ENCODE measurements at places on chromosomes 5 and 9.
A peak's percentile ranks its signal among the peaks of the same experiment; 100 is the strongest.

DNA sequence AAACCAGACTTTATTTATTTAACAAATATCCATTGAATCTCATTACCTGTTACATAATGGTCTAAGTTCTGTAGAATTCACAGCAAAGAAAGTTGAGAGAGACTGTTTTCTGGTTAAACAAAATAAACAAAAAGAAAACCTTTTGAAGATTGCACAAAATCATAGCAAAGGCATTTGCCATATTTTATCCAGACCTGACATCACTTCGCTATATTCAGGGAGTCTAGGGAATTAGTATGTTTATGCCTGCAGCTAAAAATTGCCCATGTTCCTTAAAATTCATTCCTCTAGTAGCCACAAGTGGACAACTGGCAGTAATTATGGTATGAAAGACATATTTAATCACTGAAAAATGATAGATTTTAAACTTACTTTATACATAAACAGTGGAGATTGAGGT is 577.0 kb upstream of the DAB2 start:
- H3K4me1 ChIP-seq = no peaks in the 10 kb centered on the region
- H3K36me3 ChIP-seq = no peaks in the 10 kb centered on the region
- H3K4me3 ChIP-seq = no peak overlapping the region

GRCh38 chr5:174755106-174755505 is 30.7 kb downstream of the MSX2 start:
- DNase-seq = no peak
- peaks cover 17% of the 10 kb centered on the region for H3K27me3 ChIP-seq
- no peak overlapping the region for H3K4me3 ChIP-seq
- no peaks in the 10 kb centered on the region for H3K36me3 ChIP-seq
- peaks cover 12% of the 10 kb centered on the region for H3K4me1 ChIP-seq

DNA sequence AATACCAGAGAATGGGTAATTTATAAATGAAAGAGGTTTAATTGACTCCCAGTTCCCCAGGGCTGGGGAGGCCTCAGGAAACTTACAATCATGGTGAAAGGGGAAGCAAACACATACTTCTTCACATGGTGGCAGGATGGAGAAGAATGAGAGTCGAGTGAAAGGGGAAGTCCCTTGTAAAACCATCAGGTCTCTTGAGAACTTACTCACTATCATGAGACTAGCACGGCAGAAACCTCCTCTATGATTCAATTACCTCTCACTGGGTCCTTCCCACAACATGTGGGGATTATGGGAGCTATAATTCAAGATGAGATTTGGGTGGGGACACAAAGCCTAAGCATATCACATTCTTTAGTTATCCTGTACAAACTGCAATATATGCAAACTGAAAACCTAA is 609.4 kb downstream of the MTRR start:
- no peak overlapping the region for H3K4me3 ChIP-seq
- DNase-seq = no peak
- H3K36me3 ChIP-seq = no peaks in the 10 kb centered on the region
- no peaks in the 10 kb centered on the region for H3K4me1 ChIP-seq
- no peaks in the 10 kb centered on the region for H3K27me3 ChIP-seq

- peaks cover 11% of the 10 kb centered on the region for H3K4me1 ChIP-seq
- no peak overlapping the region for H3K4me3 ChIP-seq
- peaks cover 10% of the 10 kb centered on the region for H3K27me3 ChIP-seq
- H3K27ac ChIP-seq = no peak overlapping the region
- DNase-seq = no peak
- no peaks in the 10 kb centered on the region for H3K36me3 ChIP-seq
These were observed 136.7 kb upstream of the MOCS2 start for GRCh38 chr5:53246042-53246836.

DNA sequence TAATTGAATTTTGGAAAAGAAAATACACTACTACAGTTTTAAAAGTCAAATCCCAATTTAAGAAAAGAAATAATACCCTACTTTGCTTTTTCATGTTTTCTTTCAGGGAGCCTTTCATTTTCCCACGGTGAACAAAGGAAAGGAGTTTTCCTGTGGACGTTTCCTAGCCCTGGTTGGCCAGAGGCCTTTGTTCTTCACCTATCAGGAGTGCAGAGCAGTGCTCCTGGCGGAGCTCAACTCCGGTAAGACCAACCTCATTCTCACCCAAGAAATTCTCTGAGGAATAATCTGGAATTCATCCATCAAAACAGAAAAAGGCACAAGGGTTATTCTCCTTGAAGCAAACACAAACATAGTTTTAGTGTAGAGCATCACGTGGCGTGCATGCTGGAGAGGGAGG is 248.9 kb downstream of the ADGRV1 start:
- H3K27me3 ChIP-seq = no peaks in the 10 kb centered on the region
- no peak overlapping the region for H3K4me3 ChIP-seq
- peak overlapping the region; percentile 92 for H3K27ac ChIP-seq
- H3K36me3 ChIP-seq = peaks cover 39% of the 10 kb centered on the region
- no peaks in the 10 kb centered on the region for H3K4me1 ChIP-seq

DNA sequence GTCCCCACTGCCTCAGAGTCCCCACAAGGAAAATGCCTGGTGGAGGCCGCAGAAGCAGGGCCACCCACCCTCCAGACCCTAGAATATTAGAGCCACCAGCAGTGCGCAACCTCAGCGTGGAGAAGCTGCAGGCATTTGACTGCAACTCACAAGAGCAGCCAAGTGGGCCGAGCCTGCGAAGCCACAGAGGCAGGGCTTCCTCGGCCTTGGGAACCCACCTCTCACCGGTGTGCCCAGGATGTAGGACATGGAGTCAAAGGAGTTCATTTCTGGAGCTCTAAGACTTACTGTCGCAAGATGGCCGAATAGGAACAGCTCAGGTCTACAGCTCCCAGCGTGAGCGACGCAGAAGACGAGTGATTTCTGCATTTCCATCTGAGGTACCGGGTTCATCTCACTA is 397.9 kb upstream of the PIK3R1 start:
- peaks cover 3% of the 10 kb centered on the region for H3K27me3 ChIP-seq
- no peak for DNase-seq
- H3K27ac ChIP-seq = no peak overlapping the region
- H3K4me3 ChIP-seq = peak overlapping the region; percentile 72

- no peak overlapping the region for H3K27ac ChIP-seq
- peaks cover 5% of the 10 kb centered on the region for H3K4me1 ChIP-seq
- H3K36me3 ChIP-seq = no peaks in the 10 kb centered on the region
- DNase-seq = no peak
These were observed 5.8 kb downstream of the FOXE1 start for GRCh38 chr9:97858826-97859225.

DNA sequence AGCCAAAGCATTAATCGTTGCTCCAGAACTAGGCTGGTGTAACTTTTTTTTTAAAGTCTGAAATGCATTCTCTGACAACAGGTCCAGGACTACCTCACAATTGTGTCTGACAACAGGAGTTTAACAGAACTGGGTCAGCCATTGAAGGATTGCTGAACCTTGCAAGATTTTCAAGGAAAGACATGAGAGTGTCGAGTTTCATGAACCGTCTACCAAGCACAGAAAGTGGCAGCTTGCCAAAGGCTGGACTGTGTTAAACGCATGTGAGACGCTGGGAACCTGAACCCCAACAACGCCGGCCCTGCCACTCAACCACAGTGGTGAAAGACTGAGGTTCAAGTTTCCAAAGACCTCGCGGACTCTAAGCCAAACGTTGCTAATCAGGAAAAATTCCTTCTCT is 79.1 kb downstream of the LHFPL2 start:
- H3K27me3 ChIP-seq = no peaks in the 10 kb centered on the region
- peaks cover 35% of the 10 kb centered on the region for H3K36me3 ChIP-seq
- peak overlapping the region; percentile 47 for H3K4me3 ChIP-seq
- H3K4me1 ChIP-seq = peaks cover 74% of the 10 kb centered on the region
- DNase-seq = peak; percentile 59

DNA sequence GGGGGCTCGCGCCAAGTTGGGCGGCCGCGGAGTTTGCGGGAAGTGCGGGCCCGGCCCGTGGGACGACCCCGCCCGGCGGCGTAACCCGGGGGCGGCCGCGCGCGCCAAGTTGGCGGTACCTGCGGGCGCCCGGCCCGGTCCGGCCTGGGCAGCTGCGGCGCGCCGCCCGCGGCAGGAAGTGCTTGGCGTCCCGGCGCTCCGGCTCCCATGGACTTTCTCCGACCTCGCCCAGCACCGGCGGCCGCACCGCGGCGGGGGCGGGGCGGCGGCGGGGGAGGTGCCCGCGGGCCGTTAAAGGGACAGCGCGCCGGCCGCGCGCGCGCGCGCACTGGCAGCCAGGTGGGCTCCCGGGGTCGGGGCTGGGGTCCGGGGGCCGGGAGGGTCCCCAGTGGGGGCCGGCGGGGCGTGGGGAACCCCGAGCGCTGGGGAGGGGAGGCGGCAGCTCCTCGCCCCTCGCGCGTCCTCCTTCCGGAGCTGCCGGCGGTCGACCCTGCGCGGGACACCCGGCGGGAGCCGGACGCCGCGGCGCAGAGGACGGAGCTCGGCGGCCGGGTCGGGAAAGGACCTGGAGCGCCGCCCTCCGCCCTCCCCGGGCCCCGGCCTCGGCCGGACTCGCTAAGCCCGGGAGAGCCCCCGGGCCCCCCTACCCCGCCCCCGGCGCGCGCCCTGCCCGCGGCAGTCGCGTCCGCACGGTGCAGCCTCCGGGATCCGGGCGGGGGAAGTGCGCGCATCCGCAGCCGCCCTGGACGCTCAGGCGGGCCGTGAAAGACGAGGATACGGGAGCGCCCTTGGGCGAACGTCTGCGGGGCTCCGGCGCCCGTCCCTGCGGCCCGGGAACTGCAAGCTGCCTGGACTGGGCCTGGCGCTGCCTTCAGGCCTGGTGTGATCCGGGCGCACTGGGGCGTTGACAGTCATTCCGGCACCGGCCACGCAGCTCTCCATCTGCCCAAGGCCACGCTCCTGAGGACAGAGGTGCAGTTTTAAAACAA is at the start of gene NACC2:
Gene NACC2, minus strand, starts transcription at position 220 of the 989 bp plus-strand sequence. CDS start 44,768 bp downstream, outside the sequence.
- DNase-seq = peak; percentile 70
- H3K27me3 ChIP-seq = peaks cover 46% of the 10 kb centered on the region
- H3K36me3 ChIP-seq = no peaks in the 10 kb centered on the region
- peaks cover 28% of the 10 kb centered on the region for H3K4me1 ChIP-seq

DNA sequence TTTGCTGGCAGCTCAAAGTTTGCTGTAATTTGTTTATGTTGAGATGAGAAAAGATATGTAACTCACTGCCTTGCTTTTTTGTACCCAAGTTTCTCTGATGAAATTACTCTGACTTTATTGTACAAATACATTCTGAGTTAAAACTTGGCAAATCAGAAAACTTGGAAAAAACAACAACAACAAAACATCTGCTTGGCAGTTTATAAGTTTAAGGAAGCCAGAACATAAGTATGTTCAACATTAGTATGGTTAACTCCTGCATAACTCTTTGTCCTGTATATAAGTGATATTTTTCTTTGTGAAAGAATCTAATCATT is 233.1 kb downstream of the MAST4 start:
- H3K4me1 ChIP-seq = peaks cover 54% of the 10 kb centered on the region
- H3K4me3 ChIP-seq = peak overlapping the region; percentile 83
- peak overlapping the region; percentile 83 for H3K27ac ChIP-seq

- peaks cover 6% of the 10 kb centered on the region for H3K36me3 ChIP-seq
- peaks cover 2% of the 10 kb centered on the region for H3K27me3 ChIP-seq
- H3K4me1 ChIP-seq = peaks cover 76% of the 10 kb centered on the region
- no peak overlapping the region for H3K27ac ChIP-seq
These were observed 165.5 kb downstream of the CD180 start for GRCh38 chr5:67031057-67031443.

GRCh38 chr5:4627131-4627530 is 513.0 kb upstream of the ADAMTS16 start:
- peaks cover 38% of the 10 kb centered on the region for H3K4me1 ChIP-seq
- peaks cover 5% of the 10 kb centered on the region for H3K27me3 ChIP-seq
- no peak overlapping the region for H3K4me3 ChIP-seq
- no peak overlapping the region for H3K27ac ChIP-seq
- no peaks in the 10 kb centered on the region for H3K36me3 ChIP-seq

- no peak for DNase-seq
- H3K27ac ChIP-seq = peak overlapping the region; percentile 95
- H3K4me3 ChIP-seq = peak overlapping the region; percentile 29
- H3K27me3 ChIP-seq = no peaks in the 10 kb centered on the region
- H3K4me1 ChIP-seq = peaks cover 100% of the 10 kb centered on the region
These were observed 136.6 kb upstream of the OTULINL start for GRCh38 chr5:14445013-14445412.

- H3K36me3 ChIP-seq = no peaks in the 10 kb centered on the region
- H3K4me3 ChIP-seq = no peak overlapping the region
- DNase-seq = no peak
These were observed 132.1 kb downstream of the MACROH2A1 start for GRCh38 chr5:135266975-135267374.

DNA sequence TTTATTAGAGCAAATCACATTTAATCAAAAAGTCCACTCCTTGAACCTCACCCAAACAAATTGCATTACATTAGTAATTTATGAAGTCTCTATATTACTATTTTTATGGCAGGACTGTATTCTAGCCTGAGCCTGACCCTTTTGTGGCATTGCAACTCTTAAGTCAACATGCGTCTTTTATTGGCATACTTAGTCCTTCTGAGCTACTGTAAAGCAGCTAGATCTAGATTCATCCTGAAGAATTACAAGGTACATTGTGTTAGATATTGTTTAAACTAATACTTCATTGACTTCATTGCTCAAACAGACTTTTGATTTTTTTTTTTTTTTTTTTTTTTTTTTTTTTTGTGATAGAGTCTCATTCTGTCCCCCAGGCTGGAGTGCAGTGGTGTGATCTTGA is 1842.5 kb upstream of the CDH9 start:
- H3K27ac ChIP-seq = no peak overlapping the region
- peaks cover 2% of the 10 kb centered on the region for H3K27me3 ChIP-seq
- DNase-seq = no peak
- no peaks in the 10 kb centered on the region for H3K36me3 ChIP-seq

DNA sequence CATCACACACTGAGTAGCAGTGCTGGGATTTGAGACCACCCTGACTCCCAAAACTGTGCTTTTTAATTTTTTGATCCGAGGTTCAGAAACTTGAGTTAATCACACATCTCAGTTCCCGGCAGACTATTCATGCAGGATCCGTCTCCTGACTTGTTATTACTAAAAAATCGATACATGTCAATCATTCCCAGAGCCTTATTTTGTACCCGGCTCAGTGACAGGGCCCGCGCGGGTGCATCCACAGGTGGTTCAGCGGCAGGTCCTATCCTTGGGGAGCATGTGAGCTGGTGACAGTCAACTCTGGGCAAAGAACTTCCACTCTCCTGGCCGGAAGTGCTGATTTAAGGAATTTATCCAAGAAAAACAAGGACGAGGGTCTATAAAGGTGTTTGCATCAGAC is 95.9 kb upstream of the MVB12B start:
- no peak overlapping the region for H3K27ac ChIP-seq
- no peaks in the 10 kb centered on the region for H3K36me3 ChIP-seq
- no peak overlapping the region for H3K4me3 ChIP-seq
- peaks cover 36% of the 10 kb centered on the region for H3K27me3 ChIP-seq

Measured in nephron progenitor cell (in vitro differentiated cells).